IMR-90 (cell line): ENCODE measurements at places on chromosomes 4 and X.

- H3K4me1 ChIP-seq: peaks cover 27% of the 10 kb centered on the region
- H3K36me3 ChIP-seq: no peaks in the 10 kb centered on the region
- no peak for DNase-seq
- H3K4me3 ChIP-seq: no peak overlapping the region
Observed at GRCh38 chr4:15233626-15234025, 194.2 kb upstream of the C1QTNF7 start.

- DNase-seq: peak; percentile 88
- H3K27me3 ChIP-seq: no peaks in the 10 kb centered on the region
- no peak overlapping the region; the same call in 1 of the 2 replicates for H3K27ac ChIP-seq
Observed at GRCh38 chr4:87017580-87018342, 83.0 kb downstream of the AFF1 start.

- H3K27ac ChIP-seq: peak overlapping the region; percentile 60
- peaks cover 10% of the 10 kb centered on the region for H3K4me1 ChIP-seq
- peaks cover 4% of the 10 kb centered on the region; the same call in 1 of the 2 replicates for H3K36me3 ChIP-seq
- DNase-seq: no peak
- H3K27me3 ChIP-seq: no peaks in the 10 kb centered on the region
Observed at GRCh38 chr4:186727977-186728519, 4.4 kb upstream of the FAT1 start.

GRCh38 chrX:66863721-66864120 is 224.8 kb upstream of the EDA2R start:
- H3K4me3 ChIP-seq: no peak overlapping the region
- no peak for DNase-seq
- H3K4me1 ChIP-seq: no peaks in the 10 kb centered on the region
- no peaks in the 10 kb centered on the region for H3K36me3 ChIP-seq
- no peak overlapping the region for H3K27ac ChIP-seq
- H3K27me3 ChIP-seq: no peaks in the 10 kb centered on the region; the same call in 1 of the 2 replicates

DNA sequence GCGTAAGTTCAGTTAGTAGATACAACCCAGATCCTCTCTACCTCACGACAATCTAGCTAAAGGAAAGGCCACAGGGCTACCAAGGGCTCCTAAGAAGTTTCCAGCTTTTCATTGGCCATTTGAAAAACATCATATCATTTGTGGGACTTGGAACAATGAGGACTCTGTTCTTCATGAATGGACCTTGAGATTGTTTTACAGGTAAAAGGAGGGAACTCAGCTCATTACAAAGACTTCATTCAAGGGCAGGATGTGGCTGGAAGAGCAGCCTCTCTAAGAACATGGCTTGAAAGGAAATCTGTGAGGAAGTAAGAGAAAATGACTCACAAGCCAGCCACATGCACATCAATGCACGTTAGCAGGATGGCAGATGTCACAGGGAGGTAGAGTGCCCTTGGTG is 105.9 kb upstream of the SLC7A11 start:
- H3K4me1 ChIP-seq: no peaks in the 10 kb centered on the region
- H3K4me3 ChIP-seq: no peak overlapping the region
- peak; percentile 22 for DNase-seq
- H3K36me3 ChIP-seq: no peaks in the 10 kb centered on the region

DNA sequence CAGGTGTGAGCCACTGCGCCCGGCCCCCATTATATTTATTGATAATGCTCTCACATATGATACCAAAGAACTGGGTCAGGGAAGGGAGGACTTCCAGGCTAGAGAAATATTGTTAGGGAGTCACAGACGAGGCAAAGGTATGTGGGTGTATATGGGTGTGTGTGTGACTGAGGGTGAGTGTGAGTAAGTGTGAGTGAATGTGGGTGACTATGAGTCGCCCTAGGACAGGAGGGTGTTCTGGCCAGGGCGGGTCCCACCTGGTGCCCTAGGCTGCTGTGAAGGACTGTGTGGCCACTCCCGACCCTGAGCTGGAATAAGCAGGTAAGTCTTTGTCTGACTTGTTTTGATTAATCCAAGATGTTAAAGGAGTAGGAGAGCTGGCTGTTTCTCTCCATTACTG is 34.4 kb downstream of the RWDD4 start:
- no peaks in the 10 kb centered on the region for H3K36me3 ChIP-seq
- DNase-seq: no peak
- H3K27ac ChIP-seq: no peak overlapping the region
- H3K4me3 ChIP-seq: no peak overlapping the region

DNA sequence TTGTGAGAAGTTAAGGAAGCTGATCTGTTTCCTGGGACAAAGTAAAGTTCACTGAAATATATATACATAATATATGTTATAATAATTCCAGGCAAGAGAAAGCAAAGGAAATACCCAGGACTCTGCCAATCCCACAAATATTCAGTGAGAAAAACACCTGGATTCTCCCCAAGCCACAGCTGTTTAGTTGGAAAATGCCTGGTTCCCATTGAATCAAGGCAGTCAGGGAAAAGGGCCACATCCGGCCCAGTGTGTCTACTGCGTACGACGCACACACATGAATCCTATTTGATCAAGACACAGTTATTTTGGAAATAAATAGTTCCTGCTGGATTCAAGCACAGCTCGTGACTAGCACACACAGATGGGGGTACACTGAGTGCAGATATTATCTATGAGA is 6.3 kb upstream of the DCHS2 start:
- H3K36me3 ChIP-seq: no peaks in the 10 kb centered on the region
- H3K27ac ChIP-seq: no peak overlapping the region
- no peak for DNase-seq
- no peak overlapping the region for H3K4me3 ChIP-seq
- H3K4me1 ChIP-seq: no peaks in the 10 kb centered on the region

GRCh38 chrX:53374222-53374820 is 48.1 kb downstream of the SMC1A start:
- H3K27ac ChIP-seq: no peak overlapping the region
- peaks cover 12% of the 10 kb centered on the region for H3K36me3 ChIP-seq
- peak; percentile 51 for DNase-seq
- H3K27me3 ChIP-seq: peaks cover 5% of the 10 kb centered on the region; the same call in 1 of the 2 replicates
- peaks cover 2% of the 10 kb centered on the region; the same call in 1 of the 2 replicates for H3K4me1 ChIP-seq

GRCh38 chrX:153565996-153566580 is 32.9 kb downstream of the CCNQ start:
- no peaks in the 10 kb centered on the region for H3K36me3 ChIP-seq
- peaks cover 15% of the 10 kb centered on the region; the same call in 1 of the 2 replicates for H3K27me3 ChIP-seq
- no peak overlapping the region for H3K27ac ChIP-seq
- H3K4me3 ChIP-seq: no peak overlapping the region
- H3K4me1 ChIP-seq: no peaks in the 10 kb centered on the region

- no peak overlapping the region for H3K4me3 ChIP-seq
- no peaks in the 10 kb centered on the region for H3K36me3 ChIP-seq
- no peak for DNase-seq
- no peaks in the 10 kb centered on the region for H3K4me1 ChIP-seq
Observed at GRCh38 chr4:14865804-14866203, 136.5 kb upstream of the CPEB2 start.

DNA sequence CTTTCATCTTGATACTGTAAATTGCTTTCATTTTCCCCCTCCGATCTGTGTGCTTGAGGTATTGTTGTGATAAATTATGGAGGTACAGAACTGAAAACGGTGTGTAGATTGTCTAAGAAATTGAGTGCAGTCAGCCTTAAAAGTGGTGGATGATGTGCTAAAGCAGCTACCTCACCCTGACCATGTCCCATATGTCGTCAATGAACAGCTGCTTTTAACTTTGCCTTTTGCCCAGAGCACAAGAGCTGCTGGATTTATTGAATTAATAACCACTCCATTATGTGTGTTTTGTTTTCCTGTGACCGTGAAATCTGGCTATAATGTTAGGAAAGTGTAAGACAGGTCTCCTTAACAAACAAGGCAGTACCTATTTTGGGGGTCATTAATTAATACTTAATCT is 581.9 kb upstream of the PITX2 start:
- H3K27me3 ChIP-seq: no peaks in the 10 kb centered on the region
- no peak overlapping the region for H3K4me3 ChIP-seq
- no peak overlapping the region for H3K27ac ChIP-seq
- peak; percentile 1 for DNase-seq

DNA sequence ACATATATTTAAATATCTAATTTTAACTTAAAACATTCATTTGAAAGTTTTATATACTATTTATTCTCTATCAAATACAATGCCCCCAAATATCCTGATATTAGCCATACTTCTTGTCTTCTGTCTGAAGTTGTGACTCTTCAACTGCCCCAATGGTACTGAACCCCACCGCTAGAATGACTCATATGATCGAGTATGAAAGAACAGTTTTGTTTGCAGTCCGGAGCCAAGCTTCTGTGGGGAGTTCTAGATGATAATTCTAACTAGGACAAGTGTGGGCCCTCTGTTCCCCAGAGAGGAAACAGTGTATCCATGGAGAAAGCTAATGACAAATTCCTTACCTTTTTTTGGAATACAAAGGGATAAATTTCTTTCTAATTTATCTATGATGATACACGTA is 24.7 kb upstream of the CT47A1 start:
- H3K36me3 ChIP-seq: no peaks in the 10 kb centered on the region
- H3K4me3 ChIP-seq: no peak overlapping the region

DNA sequence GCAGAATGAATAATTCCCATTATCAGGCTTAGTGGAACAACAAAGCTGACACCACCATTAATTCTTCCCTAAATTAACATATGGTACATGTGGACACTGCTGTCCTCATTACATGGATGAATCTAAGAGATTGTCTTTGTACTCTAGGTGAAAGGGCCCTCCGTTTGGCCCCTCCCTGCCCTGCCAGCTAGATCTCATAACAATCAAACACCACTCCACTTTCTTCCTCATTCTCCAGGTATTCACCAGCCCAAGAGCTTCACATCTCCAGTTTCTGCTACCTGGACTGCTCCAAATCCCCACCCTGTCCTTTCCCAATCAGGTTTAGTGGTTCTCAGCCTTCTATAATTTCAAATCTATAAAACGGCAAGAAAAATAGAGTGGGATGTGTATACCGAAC is 3.8 kb downstream of the HSD17B11 start:
- H3K4me1 ChIP-seq: 0 out of 2 replicates have a peak, but pooled peaks cover 2% of the 10 kb centered on the region
- no peak for DNase-seq
- H3K27me3 ChIP-seq: no peaks in the 10 kb centered on the region

DNA sequence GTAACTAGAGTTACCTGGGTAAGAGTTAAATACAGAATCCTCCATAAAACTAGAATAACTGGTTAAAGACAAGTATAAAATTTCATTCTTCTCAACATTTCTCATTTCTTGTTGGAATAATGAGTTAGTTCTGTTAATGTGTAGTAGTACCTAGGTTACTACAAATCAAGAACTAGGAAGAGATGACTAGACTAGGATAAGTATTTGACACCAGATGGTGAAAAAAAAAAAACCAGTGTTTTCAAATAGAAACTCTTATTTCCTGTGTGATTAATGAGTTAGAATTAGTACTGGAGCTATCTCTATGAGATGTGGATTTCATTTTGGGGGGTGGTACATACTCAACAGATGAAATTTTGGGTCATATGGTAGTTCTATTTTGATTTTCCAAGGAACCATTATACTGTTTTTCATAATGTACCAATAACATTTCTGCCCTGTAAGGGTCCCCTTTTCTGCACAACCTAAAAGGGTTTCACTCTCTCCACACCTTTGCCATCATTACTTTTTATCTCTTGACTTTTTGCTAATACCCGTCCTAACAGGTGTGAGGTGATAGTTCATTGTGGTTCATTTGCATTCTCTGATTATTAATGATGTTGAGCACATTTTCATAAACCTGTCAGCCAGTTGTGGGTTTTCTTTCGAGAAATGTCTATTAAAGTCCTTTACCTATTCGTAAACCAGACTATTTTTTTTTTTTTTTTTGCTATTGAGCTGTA is 1.7 kb upstream of the VCX start:
- no peak overlapping the region for H3K4me3 ChIP-seq
- no peaks in the 10 kb centered on the region for H3K4me1 ChIP-seq
- no peak for DNase-seq
- no peaks in the 10 kb centered on the region for H3K27me3 ChIP-seq
- H3K27ac ChIP-seq: no peak overlapping the region
- H3K36me3 ChIP-seq: no peaks in the 10 kb centered on the region

GRCh38 chr4:13347517-13348125 is 136.5 kb downstream of the RAB28 start:
- H3K27me3 ChIP-seq: peaks cover 7% of the 10 kb centered on the region
- DNase-seq: peak; percentile 68
- peaks cover 6% of the 10 kb centered on the region for H3K4me1 ChIP-seq
- H3K4me3 ChIP-seq: no peak overlapping the region
- no peak overlapping the region for H3K27ac ChIP-seq

- no peaks in the 10 kb centered on the region for H3K4me1 ChIP-seq
- H3K27me3 ChIP-seq: no peaks in the 10 kb centered on the region
- no peak overlapping the region for H3K4me3 ChIP-seq
- H3K36me3 ChIP-seq: no peaks in the 10 kb centered on the region
- no peak for DNase-seq
- no peak overlapping the region for H3K27ac ChIP-seq
Observed at GRCh38 chr4:96519291-96519690, 679.4 kb downstream of the PDHA2 start.

DNA sequence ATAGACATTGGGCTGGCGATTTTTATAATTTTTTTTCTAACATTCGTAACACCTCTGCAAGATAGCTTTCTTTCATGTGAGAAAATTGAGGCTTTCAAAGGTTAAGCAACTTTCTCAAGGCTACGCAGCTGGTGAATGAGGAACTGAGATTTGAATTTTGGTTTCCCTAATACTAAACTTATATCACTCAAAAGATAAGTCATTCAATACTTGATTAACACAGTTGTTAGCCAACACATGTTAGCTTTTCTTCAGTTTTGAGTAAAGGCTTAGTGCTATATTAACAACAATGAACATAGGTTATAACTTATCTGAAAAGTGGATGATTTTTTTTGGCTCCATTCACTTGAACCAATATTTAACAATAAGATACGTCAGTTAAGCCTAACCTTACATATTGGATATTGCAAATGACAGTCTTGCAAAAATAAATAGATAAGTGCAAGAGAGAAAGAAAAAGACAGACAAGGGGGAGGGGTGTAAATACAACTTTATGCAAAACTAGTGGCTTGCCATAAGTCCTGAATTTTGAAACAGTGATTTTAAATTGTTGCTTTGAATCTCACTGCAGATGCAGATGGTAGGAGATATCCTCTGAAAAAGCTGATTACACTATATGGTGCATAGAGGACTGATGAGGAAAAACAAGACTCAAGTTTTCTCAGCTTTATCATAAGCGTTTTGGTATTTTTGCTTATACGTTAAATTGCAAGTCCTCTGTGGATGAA is 11.1 kb upstream of the GPM6A start:
- no peak for DNase-seq
- H3K4me3 ChIP-seq: no peak overlapping the region
- no peaks in the 10 kb centered on the region for H3K4me1 ChIP-seq
- H3K27ac ChIP-seq: no peak overlapping the region

GRCh38 chrX:10142041-10142599 is 14.7 kb upstream of the CLCN4 start:
- no peak for DNase-seq
- no peak overlapping the region for H3K27ac ChIP-seq
- H3K36me3 ChIP-seq: peaks cover 25% of the 10 kb centered on the region
- H3K4me3 ChIP-seq: no peak overlapping the region
- no peaks in the 10 kb centered on the region for H3K27me3 ChIP-seq

GRCh38 chr4:24104158-24104565 is 214.3 kb upstream of the PPARGC1A start:
- H3K4me3 ChIP-seq: no peak overlapping the region
- DNase-seq: peak; percentile 55
- peaks cover 24% of the 10 kb centered on the region for H3K4me1 ChIP-seq
- H3K36me3 ChIP-seq: no peaks in the 10 kb centered on the region
- peak overlapping the region; percentile 86 for H3K27ac ChIP-seq
- no peaks in the 10 kb centered on the region for H3K27me3 ChIP-seq
